Activated effector memory CD4-positive, alpha-beta T cell treated with Interleukin-2 at 50 U/mL for 16 hours (primary cell): ENCODE measurements at places on chromosomes 6 and 20.

DNA sequence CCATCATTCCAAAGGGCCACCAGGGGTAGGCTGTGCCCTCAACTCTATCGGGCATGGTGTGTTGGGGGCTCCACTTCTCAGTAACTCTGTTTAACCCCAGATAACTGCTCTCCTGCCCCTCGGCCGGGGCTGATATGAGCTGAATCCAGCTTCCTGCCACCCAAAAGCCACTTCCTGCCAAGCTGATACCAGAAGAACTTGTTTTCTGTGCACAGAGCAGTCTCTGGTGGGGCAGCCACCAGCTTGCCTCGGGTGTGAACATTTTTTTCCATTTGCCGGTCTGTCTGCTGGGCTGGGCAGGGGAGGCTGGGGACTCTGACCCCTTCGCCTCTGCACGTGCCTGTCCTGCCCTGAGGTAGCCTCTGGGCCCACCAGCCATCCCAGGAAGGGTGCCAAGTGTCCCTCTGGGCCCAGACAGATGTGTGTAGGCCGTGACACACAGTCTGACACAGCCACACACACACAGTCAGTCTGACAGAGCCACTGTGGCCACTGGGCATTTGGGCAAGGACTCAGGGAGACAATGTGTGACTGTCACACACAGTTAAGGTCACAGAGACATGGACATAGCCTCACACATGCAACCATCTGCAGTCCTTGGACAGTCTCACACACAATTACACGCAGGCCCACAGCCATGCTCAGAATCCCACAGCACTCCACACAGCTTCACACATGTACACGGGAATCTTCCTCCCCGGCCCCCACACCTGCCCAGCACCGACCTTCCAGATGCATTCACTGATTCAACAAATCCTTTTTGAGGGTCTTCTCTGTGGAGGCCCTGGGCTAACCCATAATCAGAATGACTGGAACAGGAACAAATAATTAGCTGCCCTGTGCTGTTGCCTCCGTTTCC lies 45.1 kb downstream of the NOL4L start:
- DNase-seq: peak; percentile 69

DNA sequence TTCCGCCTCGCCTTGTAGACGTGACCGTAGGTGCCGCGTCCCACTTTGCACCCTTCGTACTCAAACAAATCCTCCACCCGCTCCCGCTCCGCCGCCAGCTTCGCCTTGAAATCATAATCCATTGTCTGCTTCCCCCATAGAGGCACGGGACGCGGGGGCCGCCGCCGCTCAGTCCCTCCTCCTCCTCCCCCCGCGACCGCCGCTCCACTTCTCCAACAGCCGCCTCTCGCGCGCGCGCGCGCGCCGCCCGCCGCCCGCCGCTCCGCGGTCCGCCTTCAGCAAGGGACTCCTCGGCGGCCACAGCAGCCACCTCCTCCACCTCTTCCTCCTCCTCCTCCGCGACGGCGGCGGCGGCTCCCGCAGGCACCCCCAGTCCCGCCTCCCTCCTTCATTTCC lies 256 bp downstream of the CDK19 start:
- no peak for DNase-seq

DNA sequence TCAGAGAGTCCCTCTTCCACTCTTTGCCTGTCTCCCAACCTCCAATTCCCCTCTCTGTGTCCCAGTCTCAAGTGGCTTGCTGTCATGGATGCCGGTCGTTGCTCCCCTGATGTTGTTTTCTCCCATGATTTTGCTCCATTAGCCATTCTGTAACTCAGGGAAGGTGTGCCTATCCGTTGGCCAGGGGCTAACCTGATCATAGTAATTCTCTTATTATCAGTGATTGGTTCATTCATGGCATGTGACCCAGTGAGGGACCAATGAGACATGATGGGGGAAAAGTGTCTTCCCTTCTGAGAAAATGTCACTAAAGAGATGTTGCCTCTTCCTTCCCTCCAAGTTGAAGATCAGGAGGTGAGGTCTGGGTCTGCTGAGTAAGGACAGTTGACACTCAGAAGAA lies 214.5 kb downstream of the FARS2 start:
- no peak for DNase-seq

DNA sequence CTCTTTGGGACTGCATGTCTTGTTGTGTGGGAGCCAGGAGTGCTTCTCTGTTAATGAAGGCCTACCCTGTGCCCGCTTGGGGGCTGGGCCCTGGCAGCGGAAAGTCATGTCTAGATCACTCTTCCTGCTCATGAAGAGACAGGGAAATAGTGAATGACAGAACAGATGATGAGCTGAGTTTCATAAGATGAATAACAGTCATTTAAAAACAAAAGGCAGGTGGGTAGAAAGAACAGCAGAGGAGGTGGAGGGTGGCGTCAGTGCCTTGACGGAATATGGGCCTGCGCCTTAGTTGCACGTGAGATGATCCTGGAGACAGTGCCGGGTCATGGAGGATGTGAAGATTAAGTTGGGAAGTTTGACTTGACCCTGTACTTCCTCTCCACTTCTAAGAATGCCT lies 85.5 kb downstream of the ARID1B start:
- no peak for DNase-seq

- no peak for DNase-seq
These were observed 824 bp upstream of the SCRT2 start for GRCh38 chr20:676315-676937.

DNA sequence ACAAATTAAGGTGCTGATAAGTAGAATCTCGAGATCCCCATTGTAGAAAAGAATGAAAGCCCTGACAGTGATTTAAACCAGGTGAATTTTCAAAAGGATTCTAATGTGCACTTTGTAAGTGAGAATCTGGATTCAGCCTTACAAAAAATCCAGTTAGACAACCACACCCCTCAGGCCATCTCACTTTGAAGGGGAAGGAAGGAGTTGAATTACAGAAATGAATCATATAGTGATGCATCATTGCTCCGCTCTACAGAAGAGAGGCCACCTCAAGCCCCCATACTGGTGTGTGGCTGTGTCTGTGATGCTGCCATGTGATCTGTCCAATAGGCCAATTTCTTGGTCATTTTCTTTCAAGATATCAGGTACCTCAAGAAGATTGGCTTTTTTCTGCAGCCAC lies 85.5 kb upstream of the NT5E start:
- DNase-seq: no peak

- DNase-seq: no peak
These were observed 193.2 kb upstream of the VGLL2 start for GRCh38 chr6:117072134-117072533.

DNA sequence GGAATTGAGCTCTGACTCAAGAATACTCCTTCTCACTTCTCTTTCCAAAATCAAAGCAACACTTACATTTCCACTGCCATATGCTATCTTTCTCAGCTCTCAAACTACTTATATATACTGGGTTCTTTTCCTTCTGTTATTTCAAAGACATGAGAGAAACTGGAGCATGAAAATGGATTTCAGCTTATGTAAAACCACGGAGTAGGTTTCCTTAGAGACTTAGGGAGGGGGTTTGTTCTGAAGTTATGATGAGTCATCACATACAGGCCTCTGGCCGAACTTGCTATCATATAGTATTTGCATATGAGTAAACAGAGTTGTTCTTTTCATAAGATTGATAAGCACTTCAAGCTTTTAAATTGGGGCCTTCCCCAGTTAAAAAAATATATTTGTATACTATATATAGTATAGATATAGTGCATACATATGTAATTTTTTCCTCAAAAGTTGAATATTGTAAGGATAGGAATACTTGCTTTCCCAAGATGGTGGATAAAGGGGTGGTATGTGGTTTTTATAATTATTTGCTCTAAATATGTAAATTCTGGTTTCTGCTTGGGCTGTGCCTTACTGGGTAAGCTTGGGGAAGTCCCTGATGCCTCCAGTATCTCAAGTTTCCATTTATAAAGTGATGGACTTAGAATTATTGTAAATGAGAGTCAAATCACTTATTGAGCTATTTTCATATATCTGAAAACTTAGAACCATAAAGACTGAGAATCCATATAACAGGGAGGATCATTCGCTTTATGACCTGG lies 273.9 kb downstream of the RFPL4B start:
- DNase-seq: no peak

- DNase-seq: no peak
These were observed 1019.5 kb upstream of the CITED2 start for GRCh38 chr6:140393665-140394540.

DNA sequence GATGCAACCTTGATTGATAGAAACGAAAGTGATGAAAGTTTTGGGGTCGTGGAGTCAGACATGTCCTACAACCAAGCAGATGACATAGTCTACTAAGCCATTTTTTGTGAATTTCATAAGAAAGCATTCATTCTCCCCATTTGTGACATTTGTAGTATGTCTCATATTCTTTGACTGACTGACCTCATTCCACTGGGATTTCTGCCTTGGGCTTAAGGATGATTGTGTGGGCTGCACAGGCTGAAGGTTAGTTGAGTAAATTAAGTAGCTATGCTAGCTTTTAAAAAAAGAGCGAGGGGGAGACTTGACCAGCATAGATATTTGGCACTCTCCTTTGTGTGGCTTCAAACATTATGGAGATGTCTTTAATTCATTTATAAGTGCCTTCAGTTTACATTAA lies 28.9 kb downstream of the STMND1 start:
- DNase-seq: no peak
